ENCODE measurements at places on chromosomes 16 and 17.
A peak's percentile ranks its signal among the peaks of the same experiment; 100 is the strongest.

GRCh38 chr17:9158544-9159452 lies 137.5 kb downstream of the NTN1 start:
- no peak for DNase-seq

DNA sequence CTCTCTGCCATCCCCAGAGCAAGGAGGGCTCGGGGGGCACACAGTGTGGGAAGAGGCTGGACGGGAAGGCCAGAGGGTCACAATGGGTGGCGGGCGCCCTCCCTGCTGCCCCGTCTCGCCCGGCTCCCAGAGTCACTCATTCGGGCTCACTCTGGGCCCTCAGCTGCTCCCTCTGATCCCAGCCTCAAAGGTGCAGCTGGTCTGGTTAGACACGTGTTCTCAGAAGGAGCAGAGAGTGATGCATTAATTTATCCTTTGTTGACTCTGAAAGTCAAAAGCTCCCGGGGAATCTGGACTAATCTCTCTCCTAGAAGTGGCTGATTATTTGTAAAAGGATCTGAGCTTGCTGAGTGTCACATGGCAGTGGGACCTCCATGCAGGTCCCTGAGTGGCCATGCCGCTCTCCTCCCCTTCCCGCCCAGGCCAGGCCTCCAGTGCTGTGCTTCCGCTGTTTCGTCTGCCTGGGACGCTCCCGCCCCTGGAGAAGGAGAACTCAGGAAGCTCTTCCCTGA lies 87.5 kb downstream of the SEC14L1 start:
- DNase-seq, result no peak

- no peak for DNase-seq
Observed at GRCh38 chr17:17933775-17934174, 38.4 kb downstream of the TOM1L2 start.

GRCh38 chr17:8892338-8892690 lies 24.8 kb upstream of the PIK3R6 start:
- DNase-seq, result no peak

- DNase-seq, result no peak
Observed at GRCh38 chr16:51638339-51639135, 487.5 kb upstream of the SALL1 start.

- peak; percentile 71 for DNase-seq
Observed at GRCh38 chr17:45316434-45317110, at the start of gene MAP3K14. MAP3K14 (minus strand) TSS chr17:45317020; CDS start chr17:45290745, 26,275 bp downstream.

GRCh38 chr16:86768999-86769398 lies 190.7 kb downstream of the FOXL1 start:
- peak; percentile 57 for DNase-seq

DNA sequence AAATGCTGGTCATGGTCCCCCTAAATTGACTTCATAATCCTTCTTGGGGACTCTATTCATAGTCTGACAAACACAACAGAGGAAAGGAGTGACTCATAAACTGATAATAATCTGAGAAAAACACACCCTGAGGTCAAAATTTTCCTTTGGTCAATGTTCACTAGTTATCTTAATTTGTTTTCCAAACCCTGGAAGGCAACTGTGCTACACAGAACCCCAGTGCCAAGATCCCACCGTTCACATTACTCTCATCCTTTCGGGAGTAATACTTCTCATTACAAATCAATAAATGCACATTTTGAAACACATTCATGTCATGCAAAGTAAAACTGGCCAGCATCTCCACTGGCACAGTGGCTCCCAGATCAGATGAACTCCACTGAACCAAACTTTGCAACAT lies 23.2 kb downstream of the COIL start:
- DNase-seq, result no peak

DNA sequence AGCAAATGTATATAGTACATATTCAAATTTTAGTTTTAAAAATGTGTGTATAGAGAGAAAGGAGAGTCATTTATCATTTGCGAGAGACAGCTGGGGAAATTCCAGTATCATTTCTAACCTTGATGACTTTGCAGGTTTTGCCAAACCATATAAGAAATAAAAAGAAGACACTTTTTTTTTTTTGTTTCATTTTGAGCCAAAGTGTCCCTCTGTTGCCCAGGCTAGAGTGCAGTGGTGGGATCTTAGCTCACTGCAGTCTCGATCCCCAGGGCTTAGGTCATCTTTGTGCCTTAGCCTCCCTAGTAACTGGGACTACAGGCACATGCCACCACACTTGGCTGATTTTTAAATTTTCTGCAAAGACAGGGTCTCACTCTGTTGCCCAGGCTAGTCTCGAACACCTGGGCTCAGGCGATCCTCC lies 38.4 kb upstream of the VWA3A start:
- no peak for DNase-seq

DNA sequence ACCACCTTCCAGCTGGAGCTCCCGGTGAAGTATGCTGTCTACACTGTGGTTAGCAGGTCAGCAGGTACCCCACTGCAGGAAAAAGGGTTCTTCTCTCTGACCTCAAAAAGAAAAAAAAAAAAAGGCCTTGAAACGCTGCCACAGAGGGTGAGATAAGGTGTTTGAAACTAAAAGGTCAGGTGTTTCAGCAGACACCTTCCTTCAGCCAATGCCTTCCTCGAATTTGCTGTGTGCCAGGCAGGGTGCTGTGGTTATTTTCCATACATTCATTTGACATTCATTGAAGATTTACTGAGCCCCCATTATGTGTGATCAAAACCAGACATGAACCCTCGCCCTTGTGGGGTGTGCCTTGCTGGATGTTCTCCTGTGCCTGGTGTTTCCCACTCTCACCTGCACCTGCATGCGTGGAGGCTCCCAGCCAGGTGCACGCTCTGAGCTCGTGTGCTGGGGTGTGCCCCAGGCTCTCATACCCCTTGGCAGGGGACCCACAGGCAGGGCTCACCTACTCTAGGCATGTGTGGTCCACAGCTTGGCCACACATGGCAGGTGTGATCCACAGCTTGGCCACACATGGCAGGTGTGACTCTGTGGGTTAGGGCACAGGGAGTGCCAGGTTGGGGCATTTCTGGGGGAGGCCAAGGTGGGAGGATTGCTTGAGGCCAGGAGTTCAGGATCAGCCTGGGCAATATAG lies 15.8 kb upstream of the ITGAD start:
- no peak for DNase-seq

DNA sequence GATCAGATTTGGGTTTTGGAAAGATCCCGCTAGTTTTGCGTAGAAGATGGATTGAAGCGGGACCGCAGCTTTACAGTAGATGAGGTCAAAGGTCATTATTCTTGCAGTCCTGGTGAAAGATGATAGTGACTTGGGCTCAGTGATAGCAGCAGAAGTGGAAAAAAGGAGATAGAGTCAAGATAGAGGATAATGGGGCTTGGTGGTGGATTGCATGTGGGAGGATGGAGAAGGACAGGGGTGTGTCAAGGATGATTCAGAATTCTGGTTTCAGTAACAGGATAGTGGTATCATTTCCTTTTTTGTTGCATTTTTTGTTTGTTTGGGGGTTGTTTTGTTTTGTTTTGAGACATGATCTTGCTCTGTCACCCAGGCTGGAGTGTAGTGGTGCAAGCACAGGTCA lies 28.7 kb downstream of the CHD9NB start:
- no peak for DNase-seq

GRCh38 chr16:23061669-23062068 lies 87.6 kb downstream of the USP31 start:
- peak; percentile 42 for DNase-seq

DNA sequence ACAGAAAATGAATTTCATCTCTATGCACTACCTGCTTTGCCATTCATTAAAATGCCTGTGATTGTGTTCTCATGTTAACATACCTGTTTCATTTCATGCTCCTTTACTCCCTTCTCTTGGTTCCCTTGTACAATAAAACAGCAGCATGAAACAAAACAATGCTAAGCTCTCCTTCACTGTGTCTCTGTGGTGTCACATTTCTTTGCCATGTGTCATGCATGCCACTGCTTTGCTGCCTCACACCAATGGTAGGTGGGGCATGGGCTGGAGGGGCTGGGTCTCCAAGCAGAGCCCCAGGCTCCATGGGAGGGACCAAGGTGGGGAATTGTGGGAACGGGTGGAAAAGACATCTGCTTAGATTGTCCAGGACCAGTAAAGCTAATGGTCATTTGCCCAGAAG lies 83.6 kb downstream of the RGS9 start:
- DNase-seq, result no peak

DNA sequence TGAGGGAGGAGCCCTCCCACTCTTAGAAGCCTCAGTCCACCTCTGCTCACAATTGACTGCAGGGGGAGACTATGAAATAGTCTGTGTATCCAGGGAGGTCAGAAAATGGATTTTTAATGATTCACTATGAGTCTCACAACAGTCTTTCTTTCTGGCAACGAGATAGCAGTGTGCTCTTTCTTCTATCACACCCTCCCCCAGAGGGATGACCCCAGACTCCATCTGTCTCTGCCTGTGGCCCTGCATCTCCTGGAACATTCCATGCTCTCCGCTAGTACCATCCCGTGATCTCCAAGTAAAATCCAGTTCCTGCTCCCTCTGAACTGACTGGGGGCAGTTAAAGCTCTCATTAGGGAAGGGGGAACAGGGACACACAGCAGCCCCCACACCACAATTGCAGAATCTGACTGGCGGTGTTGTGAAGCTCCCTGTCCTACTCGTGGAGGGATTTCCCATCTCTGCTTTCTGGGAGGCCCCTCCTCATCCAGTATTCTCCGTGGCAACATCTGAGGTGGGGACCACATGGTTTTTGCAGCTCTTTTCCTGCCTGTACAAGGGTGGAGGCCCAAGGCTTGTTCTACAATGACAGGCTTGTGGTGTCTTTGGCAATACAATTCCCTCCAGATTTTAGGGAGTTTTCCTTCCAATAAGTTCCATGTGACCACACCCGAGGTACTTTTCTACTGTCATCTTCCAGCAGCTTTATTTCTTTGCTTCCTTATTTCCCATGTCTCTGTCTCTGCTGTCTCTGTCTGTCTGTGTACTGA lies 19.4 kb downstream of the NATD1 start:
- no peak for DNase-seq

- no peak for DNase-seq
Observed at GRCh38 chr17:71780596-71780995, 340.2 kb upstream of the SOX9 start.

GRCh38 chr17:13478326-13478830 lies 123.4 kb downstream of the HS3ST3A1 start:
- DNase-seq, result no peak

DNA sequence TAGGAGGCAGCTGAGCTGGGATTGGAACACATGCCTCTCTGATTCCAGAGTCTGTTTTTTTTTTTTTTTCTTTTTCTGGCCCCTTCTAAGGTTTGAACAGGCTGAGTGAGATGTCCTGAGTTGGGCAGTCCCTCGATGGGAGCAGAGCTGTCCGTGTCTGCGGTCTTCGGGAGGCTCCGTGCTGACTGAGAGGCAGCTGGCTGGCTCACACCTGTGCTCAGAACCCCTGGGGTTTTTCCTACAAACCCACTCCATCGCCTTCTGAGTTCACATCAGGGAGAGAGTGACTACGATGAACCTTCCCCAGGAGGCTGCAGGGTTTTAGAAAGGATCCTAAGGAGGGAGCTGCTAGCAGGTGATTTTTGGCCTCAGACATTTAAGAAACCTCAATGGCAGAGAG lies 92.5 kb downstream of the IRF8 start:
- DNase-seq, result no peak

GRCh38 chr16:46918905-46919792 lies 35.0 kb downstream of the GPT2 start:
- no peak for DNase-seq

GRCh38 chr17:50845240-50846147 lies 10.1 kb downstream of the WFIKKN2 start:
- DNase-seq, result no peak

DNA sequence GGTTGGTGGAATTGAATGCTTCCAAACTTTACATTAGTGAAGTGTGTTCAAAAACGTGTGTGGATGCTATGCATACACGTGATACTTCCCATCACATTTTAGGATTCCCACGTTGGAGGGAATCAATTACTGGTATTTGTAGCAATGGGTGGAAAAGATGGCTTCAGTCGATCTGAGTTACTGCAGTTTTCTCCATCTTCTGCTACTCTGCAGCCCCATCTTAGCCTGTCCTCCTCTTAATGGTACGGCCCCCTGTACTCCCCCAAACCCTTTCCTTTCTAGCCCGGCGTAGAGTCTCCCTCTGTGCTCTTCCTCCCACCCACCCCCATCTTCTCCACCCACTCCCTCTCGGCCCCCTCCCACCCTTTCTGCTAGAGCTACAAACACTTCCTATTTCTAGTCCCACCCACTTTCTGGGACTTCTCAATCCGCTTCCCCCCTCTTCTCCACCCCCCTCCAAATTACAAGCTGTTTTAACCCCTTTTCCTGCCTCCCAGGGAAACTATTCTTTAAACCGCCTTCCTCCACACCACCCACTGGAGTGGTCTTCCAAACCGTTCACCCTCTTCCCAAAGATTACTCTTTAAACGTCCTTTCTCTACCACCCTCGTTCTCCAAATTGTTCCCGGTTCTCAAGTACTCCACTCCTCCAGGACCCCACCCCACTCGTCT lies 1.1 kb downstream of the CHTF8 start:
- peak; percentile 30 for DNase-seq

DNA sequence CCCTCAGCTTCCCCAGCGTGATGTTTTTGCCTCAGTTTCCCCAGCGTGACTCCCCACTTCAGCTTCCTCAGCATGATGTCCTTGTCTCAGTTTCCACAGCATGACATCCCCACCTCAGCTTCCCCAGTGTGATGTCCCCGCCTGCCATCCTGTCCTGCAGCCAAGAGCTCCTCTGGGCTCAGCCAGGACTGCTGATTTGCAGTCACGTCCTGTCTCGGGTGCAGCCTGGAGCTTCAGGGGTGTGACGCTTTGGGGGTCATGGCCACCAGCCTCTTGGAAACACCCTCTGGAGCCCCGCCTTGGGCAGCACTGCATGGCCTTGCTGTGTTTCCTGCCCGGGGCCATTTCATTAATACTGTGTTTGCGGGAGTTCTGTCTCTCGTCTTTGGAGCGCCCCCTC lies 16.5 kb upstream of the NUDT16L1 start:
- DNase-seq, result no peak

DNA sequence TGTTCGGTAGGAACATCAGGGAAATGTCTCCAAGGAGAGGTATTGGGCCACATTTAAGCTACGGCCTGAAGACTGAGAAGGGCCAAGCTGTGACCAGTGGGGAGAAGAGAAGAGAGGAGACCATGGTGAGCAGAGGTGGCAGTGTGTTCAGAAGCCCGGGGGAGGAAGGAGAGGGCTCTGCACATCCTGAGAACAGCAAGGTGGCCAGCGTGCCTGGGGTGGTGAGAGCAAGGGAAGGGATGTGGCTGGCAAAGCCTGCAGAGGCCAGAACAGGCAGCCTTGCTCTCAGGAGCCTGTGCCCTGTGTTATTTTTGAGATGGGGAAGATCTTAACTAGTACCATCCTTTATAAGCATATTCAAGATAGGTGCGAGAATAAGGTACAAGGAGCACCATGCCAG lies 933.5 kb upstream of the EEF2KMT start:
- no peak for DNase-seq
